ENCODE measurements at places on chromosomes 1 and 21.

GRCh38 chr1:227357171-227357926 is 39.1 kb upstream of the CDC42BPA start:
- DNase-seq, result no peak

DNA sequence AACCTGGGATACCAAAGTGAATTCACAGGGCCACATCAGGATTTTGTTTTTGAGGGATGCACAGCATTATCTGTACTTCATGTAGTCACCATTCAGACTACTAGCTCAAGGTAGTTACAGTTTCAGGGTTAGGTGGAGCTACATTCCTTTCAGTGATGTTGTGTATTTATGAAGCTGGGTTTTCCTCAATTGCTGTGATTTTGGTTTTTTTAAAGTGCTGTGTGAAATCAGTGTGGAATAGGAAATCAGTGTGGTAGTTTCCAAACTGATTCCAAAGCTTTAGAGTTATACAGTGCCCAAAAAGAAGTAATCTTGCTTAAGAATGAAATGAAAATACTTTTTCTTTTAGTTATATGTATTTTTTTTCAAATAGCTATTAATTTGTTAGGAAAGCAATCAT is 95.8 kb downstream of the PKN2 start:
- DNase-seq, result no peak

DNA sequence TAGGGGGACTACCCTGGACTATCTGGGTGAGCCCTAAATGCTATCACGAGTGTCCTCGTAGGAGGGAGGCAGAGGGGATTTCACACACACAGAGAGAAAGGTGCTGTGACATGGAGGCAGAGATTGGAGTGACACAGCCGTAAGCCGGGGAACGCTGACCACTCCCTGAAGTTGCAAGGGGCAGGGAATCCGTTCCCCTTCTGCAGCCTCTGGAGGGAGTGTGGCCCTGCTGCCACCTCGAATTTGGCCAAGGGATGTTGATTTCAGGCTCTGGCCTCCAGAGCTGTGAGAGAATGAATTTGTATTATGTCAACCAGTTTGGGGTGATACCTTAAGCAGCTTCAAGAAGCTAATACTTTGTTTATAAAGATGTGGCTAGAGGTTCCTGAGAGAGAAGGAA is 137.7 kb downstream of the ACTL8 start:
- DNase-seq, result no peak

- DNase-seq, result no peak
These were observed 1.2 kb downstream of the XKR8 start for GRCh38 chr1:27960762-27961645.

- DNase-seq, result no peak
These were observed 15.0 kb upstream of the ERMAP start for GRCh38 chr1:42801832-42802473.

GRCh38 chr1:85340427-85340826 is 64.0 kb upstream of the BCL10 start:
- DNase-seq, result no peak

DNA sequence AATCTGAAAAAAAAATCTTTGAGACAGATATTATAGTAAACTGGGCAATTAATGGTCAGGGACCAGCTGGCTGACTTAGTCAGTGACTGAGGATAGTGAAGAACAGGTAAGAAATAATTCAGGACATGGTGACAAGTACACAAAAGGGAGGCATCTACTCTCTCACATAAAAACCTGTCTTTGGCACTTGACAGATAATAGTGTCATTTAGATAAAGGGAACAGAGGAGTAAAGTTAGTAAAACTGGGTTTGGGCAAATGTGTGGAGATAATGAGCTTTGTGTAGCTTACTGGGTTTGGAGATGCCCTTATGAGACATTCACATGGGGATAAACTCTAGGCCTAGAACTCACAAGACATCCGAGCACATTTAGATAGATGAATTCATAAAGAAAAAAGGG is 4.0 kb downstream of the SSX2IP start:
- DNase-seq, result no peak

- no peak for DNase-seq
These were observed 125.5 kb upstream of the CHRM3 start for GRCh38 chr1:239260842-239261241.

DNA sequence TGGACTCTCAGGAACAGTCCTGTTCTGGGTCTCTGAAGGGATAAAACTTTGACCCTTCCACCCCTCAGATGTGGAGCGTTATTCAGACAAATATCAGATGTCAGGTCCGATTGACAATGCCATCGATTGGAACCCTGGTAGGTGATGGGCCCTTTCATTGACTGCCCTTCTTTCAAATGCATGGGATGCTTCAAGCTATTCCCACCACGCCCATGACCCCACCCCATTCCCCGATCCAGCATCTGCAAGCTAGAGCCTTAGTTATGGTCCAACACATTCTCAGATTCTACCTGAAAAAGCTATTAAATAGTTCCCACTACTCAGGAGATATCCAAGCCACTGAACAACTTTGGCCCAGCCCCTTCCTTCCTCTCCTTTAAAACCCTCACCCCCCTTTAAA is 12.5 kb downstream of the POLR3GL start:
- DNase-seq, result no peak

Measured in activated T-helper 1 cell treated with anti-CD3 and anti-CD28 coated beads, Interleukin-2, amount 50 U/mL, for 16 hours (primary cell).